ENCODE measurements at places on chromosomes 5 and 9.
A peak's percentile ranks its signal among the peaks of the same experiment; 100 is the strongest.

- H3K4me3 ChIP-seq, result no peak overlapping the region
- no peak for DNase-seq
- H3K27ac ChIP-seq, result no peak overlapping the region
- no peaks in the 10 kb centered on the region for H3K36me3 ChIP-seq
- H3K4me1 ChIP-seq, result no peaks in the 10 kb centered on the region
- peaks cover 20% of the 10 kb centered on the region for H3K27me3 ChIP-seq
Observed at GRCh38 chr5:109950634-109951033, 260.9 kb downstream of the MAN2A1 start.

- peak overlapping the region; percentile 81 for H3K27ac ChIP-seq
- H3K27me3 ChIP-seq, result peaks cover 83% of the 10 kb centered on the region
- no peaks in the 10 kb centered on the region for H3K36me3 ChIP-seq
- no peak for DNase-seq
- H3K4me1 ChIP-seq, result peaks cover 17% of the 10 kb centered on the region
- peak overlapping the region; percentile 88 for H3K4me3 ChIP-seq
Observed at GRCh38 chr5:1386274-1386717, 41.4 kb upstream of the CLPTM1L start.

GRCh38 chr5:9927106-9927505 is 297.0 kb upstream of the TAS2R1 start:
- H3K4me3 ChIP-seq, result no peak overlapping the region
- H3K36me3 ChIP-seq, result no peaks in the 10 kb centered on the region
- no peak for DNase-seq
- no peaks in the 10 kb centered on the region for H3K27me3 ChIP-seq

DNA sequence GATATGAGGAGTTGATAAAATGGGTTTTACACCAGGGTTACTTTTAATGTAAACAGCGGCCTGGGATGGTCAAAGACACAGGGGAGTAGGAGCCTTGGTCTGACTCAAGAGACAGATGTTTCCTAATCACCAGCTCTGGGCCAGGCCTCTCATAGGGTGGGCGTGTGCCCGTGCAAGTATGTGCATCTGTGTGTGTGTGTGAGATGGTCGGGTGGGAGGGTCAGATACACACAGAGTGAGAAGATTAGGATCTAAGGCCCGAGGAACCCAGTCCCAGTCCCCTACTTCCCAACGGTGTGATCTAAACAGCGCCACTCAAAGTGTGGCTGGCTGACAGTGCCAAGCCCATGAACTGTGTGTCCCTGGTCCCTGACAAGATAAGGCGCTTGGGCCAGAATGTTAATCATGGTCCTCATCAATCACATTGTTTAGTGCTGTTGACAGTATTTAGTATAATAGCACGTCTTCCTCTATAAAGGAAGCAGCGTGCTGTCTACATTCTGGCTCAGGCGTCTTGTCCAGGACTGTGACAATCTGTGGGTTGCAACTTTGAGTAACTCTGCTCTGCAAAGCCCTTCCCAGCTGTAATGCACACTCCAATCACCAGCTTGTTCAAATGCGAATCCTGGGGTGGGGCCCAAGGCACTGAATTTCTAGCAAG is 173.7 kb downstream of the DAB2IP start:
- no peaks in the 10 kb centered on the region for H3K27me3 ChIP-seq
- no peak overlapping the region for H3K27ac ChIP-seq
- H3K4me1 ChIP-seq, result peaks cover 3% of the 10 kb centered on the region
- no peak for DNase-seq
- no peaks in the 10 kb centered on the region for H3K36me3 ChIP-seq

Data from mesothelial cell of epicardium (in vitro differentiated cells).